ENCODE measurements at places on chromosomes 7 and 10. TPM values are rescaled to one million over a fixed set of nuclear protein-coding genes. Genes with fewer than 3 reads are reported as not detected.

The ST8SIA6 gene
- total RNA-seq: 22.0 TPM

The ASB15 gene
- not detected for total RNA-seq

The LRRC27 gene
- total RNA-seq: 25.5 TPM

The CTAGE6 gene
- total RNA-seq: 2.0 TPM

The PARD3 gene
- total RNA-seq: 28.8 TPM

The ABCA13 gene
- 5.1 TPM for total RNA-seq

The TRPV5 gene
- not detected for total RNA-seq

The NCF1 gene
- total RNA-seq: 8.3 TPM

The CAMK2B gene
- 0.40 TPM for total RNA-seq

The IRF5 gene
- total RNA-seq: 34.1 TPM

The UFSP1 gene
- 1.5 TPM for total RNA-seq

DNA sequence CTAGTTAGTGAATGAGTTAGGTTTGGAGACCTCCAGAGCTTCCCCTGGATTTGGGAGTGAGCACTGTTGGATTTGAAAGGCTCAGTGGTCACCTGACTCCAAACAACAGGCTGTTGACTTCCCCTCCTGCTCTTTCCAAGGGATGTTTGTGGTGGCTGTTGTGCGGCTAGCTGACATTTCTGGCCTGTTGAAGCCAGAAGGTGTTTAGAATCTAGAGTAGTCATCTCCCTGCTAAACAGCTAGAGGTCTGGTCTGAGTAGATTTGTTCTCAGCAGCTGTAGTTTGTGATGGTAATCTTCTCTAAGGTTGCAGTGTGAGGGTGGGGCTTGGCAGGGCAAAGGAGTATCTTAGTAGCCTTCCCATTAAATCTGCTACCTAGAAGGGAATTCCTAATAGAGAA, 30.1 kb downstream of the BPGM start:
- no peak for DNase-seq

DNA sequence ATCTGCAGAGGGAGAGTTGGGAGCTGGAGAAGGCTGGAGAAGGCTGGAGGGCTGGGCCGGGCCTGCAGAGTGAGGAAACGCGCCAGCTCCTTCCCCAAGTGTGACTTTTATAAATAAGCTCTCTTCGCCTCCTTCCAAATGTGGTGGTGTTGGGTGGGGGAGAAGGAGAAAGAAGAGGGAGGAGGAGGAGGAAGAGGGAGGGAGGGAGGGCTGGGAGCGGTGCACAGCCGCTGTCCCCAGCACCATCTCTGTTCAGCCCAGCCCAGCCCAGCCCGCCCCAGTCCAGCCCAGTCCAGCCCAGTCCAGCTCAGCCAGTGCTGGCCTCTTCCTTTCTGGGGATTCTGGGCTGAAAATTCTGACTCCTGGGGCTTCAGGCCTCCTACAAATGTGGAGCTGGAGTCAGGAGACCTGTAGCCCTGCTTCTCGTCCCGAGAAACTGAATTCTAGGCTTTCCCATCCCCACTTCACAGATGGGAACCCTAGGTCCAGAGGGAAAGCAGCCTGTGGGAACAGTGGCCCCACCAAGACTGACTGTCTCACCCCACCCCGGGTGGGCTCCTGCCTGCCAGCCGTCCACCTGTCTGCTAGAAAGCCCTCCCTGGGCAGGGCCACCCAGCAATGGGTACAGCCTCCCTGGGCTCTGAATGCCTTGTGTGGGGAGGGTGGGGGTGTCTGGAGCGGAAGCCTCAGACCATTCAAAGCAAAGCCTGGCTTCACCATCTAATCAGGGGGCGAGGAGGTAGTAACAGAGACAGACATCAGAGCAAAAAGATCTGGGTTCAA, 2.3 kb downstream of the STX1A start:
- DNase-seq: peak; percentile 31

- peak; percentile 63 for DNase-seq
Measured at GRCh38 chr7:14691597-14692203, 210.9 kb downstream of the DGKB start.

DNA sequence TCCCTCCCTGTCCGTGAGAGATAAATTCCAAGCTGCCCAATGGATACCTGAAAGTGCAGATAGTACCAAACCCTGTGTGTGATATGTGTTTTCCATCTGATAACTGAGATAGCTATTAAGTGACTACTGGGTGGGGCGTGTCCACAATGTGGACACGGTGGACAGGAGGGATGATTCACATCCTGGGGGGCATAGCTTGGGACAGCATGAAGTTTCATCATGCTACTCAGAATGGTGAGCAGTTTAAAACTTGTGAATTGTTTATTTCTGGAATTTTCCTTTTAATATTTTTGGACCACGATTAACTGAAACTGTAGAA, 158.6 kb downstream of the CREB5 start:
- DNase-seq: no peak

GRCh38 chr10:103764296-103765088, 90.9 kb downstream of the SH3PXD2A start:
- no peak for DNase-seq

- no peak for DNase-seq
Measured at GRCh38 chr10:55979203-55979602, 381.9 kb downstream of the ZWINT start.

DNA sequence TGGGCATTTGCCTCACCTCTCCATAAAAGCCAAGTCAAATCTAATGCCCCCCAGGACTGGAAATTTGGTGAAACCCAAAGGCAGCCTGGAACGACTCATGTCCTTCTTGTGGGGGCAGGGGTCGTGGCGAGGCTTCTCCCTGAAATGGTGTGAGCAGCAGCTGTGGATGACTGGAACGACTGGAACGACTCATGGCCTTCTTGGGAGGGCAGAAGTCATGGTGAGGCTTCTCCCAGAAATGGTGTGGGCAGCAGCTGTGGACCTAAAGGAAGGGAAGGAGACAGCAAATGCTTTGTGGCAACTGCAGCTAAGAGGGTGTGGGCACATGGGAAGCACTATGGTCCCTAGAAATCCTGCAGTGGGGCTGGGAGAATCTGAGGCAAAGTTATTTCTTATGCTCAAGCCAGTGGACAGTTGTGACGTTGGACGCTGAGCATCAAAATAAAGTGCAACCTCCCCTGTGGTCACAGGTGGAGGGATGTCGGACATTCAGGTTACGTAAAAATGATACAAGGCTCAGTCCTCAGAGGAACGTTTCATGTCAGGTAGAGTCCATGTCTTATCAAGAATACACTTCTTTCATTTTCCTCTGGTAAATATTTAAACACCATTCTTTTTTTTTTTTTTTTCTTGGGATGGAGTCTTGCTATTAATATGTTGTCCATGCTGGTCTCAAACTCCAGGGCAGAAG, 107.0 kb upstream of the KIF5B start:
- no peak for DNase-seq

- peak; percentile 19 for DNase-seq
Measured at GRCh38 chr7:78296644-78297371, 498.2 kb downstream of the PHTF2 start.

DNA sequence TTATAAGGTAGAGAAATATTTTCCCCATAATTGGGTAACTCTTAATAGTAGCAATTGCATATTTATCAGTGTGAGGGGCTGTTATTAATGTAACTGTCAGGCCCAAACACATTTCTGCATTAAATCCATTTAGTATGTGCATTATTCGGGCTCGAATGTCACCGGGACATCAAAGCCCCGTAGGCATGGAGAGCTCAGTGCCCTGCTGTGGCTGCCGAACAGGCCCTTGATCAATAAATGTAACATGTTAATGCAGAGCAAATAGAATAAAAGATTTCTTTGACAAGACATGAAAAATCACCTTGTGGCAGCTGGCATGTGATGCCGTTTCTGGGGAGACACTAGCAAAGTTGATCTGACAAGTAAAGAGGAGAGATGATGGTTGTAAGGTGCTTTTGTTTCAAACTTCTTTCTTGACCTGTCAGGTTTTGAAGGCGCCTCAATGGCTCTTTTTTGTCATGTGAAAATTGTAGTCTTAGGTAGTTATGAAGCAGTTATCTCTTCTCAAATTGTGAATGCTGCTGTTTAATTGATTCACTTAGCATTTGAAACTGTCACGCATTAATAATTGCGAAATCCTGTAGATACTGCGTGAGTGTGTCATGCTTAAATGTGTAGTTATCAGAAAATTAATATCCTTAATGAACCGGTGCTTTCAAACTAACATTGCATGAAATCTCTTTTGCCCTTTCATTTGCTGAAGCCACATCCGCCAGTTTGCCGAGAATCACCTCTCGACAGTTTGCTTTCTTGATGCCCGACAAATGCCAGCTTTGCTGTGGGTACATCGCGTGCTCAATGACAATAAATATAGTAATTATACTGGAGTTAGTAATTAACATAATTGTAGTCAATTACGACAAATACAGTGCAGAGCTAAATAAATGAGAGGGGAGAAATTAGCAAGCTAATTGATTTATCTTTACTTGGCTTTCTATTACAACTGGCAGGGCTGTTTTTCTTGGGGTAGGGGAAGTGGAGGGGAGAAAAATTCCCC, 19.5 kb downstream of the LRMDA start:
- no peak for DNase-seq

All from lung (tissue), 17 donors.